Stimulated activated CD4-positive, alpha-beta T cell treated with anti-CD3 and anti-CD28 coated beads, Interleukin-12 subunit alpha, Interleukin-12 subunit beta, amount 100 ng/mL, for 48 hours (primary cell): ENCODE measurements at places on chromosomes 12 and 14.

DNA sequence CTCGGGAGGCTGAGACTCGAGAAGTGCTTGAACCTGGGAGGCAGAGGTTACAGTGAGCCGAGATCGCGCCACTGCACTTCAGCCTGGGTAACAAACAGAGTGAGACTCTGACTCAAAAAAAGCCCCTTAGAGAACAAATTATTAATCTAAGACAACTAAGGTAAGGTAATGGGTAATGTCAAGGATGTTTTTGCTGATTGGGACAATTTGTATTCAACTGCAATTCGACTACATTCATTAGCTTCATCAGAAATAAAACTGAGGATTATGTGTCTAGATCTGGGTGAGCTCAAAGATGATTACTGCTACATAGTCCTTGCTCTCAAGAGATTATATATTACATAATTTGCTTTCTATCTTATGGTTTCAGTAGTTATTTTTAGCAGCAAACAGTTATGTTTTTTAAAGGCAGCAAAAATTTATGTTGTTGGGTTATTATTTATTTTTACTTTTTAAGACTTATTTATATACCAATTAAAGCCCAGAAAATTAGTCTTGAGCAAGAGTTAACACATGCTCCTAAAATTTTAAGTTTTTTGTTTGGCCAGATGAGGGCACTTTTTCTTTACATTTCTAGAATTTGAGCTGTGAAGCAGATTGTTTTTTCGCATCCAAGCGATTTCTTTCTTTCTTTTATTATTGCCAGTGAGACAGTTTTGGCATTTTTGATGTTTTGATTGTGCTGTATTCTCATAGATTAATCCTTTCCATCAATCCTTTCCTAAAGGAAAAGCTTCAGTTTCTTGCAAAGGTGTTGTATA lies 52.3 kb downstream of the PLEKHA5 start:
- no peak for DNase-seq

GRCh38 chr14:44846232-44846824 lies 115.4 kb downstream of the KLHL28 start:
- no peak for DNase-seq

- no peak for DNase-seq
These were observed 91.1 kb downstream of the SRRM4 start for GRCh38 chr12:119072440-119072839.

DNA sequence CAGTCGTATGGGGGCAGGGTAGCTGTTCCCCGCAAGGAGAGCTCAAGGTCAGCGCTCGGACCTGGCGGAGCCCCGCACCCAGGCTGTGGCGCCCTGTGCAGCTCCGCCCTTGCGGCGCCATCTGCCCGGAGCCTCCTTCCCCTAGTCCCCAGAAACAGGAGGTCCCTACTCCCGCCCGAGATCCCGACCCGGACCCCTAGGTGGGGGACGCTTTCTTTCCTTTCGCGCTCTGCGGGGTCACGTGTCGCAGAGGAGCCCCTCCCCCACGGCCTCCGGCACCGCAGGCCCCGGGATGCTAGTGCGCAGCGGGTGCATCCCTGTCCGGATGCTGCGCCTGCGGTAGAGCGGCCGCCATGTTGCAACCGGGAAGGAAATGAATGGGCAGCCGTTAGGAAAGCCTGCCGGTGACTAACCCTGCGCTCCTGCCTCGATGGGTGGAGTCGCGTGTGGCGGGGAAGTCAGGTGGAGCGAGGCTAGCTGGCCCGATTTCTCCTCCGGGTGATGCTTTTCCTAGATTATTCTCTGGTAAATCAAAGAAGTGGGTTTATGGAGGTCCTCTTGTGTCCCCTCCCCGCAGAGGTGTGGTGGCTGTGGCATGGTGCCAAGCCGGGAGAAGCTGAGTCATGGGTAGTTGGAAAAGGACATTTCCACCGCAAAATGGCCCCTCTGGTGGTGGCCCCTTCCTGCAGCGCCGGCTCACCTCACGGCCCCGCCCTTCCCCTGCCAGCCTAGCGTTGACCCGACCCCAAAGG lies 804 bp downstream of the GAPDH start:
- peak; percentile 69 for DNase-seq

DNA sequence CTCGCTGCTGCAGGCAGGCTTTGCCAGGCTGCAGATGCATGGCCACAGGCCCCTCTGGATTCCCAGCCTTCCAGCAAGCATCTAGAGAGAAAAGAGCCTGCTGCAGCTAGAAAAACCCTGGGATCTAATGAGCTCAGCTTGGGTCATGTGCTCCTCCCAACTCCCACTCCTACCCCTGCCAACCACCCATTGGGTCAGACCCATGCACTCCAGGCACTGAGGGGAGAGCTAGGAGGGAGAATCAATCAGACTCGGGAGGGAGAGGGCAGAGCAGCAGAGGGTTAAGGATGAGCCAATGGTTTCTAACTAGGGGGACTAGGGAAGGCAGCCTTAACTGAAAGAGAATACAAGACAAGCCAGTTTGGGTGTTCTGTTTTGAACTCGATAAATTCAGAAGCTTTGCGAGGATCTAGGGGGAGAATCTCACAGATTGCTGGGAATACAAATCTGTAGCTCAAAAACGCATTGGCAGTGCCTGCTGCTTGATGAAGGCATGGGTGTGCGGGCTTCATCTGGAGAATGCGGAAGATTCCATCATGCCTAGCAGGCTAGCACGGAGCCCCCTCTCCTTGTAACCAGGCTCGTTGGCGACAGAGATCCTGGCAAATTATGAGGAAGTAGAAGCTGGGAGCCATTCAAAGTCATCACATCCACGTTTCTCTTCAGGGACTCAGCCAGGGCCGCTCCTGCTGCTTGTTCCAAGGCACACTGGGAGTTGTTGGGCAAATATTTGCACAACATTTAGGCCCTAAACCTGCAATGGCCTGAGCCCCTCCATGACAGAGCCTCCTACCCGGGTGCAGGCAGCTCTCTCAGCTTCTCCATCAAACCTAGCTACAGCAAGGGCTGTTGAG lies 56.4 kb downstream of the VCPKMT start:
- DNase-seq, result no peak

GRCh38 chr12:44780221-44780790 lies 95.8 kb downstream of the NELL2 start:
- no peak for DNase-seq

GRCh38 chr14:94355191-94355794 lies 32.2 kb upstream of the SERPINA6 start:
- no peak for DNase-seq

DNA sequence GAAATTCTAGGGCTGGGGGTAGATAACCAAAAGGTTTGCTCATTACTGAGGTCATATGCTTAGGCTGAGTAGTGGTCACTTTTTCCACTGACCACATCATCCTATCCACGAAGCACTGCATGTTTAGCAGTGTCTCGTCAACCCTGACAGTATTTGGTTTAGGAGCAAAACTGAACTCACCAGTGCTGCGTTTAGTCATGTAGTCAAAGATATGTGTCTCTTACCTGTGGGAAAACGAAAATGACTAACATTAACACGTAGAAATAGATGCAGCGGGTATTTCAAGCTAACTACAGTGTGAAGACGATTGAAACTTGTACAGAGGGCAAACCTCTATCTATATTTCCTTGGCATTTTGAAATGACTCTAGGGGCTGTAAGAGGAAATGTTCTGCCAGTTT lies 34.6 kb downstream of the MTHFD1 start:
- DNase-seq, result no peak

GRCh38 chr12:125070112-125070511 lies 4.9 kb downstream of the AACS start:
- no peak for DNase-seq

GRCh38 chr14:61213191-61213621 lies 67.9 kb downstream of the TMEM30B start:
- no peak for DNase-seq

DNA sequence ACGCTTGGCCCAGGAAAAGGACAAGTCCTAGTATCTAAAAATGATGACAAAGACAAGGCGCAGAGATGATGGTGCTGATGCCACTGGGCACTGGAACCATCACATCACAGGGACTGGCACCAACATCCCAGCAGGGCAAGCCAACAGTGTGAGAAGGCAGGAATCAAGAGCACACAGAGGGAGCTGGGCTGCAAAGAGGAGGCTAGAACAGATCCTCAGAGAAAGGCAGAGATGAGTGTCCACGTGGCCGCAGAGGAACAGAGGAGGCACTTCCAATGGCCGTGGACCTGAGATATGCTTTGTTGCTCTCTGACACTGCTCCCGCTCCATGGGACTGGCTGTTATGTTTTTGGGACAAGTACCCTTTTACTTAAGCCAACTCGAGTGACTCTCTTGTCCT lies 17.9 kb downstream of the FOXN3 start:
- no peak for DNase-seq

GRCh38 chr14:71247106-71247505 lies 339.8 kb downstream of the PCNX1 start:
- no peak for DNase-seq

DNA sequence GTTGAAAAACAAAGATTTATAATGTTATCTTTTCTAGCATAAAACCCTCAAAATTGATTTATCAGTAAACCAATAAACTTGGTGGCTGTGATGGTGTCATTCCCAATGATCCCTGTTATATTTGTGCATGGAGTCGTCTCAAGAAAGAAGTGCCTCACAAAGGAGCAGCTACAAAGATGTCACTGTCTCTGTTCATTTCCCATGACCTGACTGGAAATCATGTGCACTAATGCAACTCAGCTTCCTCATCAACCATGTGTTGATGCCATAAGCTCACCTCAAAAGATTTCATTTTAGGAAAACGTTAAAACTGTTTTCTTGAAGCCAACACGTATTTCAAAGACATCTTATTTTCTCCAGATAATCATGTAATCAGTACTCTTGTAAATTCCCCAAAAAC lies 28.8 kb downstream of the CLEC1A start:
- no peak for DNase-seq

GRCh38 chr12:107779077-107779831 lies 4.8 kb downstream of the ASCL4 start:
- no peak for DNase-seq

DNA sequence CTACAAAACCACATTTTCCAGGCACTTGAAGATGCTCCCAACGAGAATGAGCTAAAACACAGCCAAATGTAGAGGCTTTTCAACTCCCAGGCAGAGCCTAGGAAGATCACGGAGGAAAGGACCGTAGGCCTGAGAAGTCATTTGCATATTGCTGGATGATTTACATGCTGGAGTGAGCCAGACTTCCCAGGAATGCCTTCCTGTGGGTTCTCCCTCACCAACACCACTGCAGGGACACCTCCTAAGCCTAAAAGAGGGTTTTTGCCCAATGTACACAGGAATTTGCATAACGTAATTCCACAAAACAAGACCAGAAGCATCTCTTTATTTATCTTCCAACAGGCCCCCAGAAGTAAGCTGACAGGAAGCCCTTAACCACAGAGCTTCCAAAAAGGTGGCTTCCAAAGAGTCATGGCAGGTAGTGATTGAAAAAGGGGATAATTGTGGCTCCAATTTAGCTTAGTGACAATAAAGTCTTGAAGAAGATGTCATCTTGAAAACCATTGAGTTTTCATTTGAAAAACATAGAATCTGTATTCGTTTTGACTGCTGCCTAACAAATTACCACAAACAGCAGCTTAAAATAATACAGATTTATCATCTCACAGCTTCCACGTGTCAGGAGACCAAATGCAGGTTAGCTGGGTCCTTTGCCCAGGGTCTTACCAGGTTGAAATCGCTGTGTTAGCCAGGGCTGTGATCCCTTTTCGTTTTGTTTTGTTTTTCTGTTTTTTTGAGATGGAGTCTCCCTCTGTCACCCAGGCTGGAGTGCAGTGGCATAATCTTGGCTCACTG lies 116.2 kb downstream of the EGLN3 start:
- DNase-seq, result no peak

DNA sequence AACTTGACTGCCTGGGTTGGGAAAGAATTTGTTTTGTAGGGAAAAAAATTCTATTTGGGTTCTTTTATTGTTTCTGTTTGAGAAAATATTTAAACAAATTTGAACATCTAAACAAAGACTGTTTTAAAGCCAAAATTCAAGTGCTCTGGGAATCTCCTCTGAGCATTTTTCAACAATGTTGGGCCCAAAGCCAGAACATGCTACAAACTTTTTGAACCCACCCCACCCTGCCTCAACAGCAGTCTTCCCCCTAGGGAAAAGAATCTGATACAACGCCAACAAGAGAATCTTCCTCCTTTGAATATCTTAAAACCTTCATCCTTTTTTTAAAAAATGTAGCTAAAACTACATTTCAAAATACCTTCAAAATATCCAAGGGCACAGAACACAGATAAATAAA lies 20.4 kb upstream of the NID2 start:
- no peak for DNase-seq

DNA sequence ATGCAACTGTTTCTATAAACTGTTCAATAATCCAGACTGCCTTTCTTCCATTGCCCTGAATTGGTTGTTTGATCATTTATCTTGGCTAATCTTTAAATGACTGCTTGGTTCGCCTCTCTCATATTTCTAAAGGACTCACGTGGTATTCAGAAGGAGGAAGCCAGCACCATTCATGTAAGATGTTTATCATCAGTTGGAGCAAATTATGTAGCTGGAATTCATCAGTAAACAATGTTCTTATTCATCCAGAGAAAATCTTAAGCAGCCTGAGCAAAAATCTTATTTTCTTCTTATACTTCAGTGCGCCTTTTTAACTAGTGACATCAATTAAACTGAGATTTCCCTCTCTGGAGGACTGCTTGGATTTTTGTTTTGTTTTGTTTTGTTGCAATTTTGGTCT lies 538.7 kb upstream of the TMEM132C start:
- no peak for DNase-seq

- DNase-seq, result no peak
These were observed 81.1 kb upstream of the CPM start for GRCh38 chr12:69014047-69014446.

- DNase-seq, result no peak
These were observed 222.8 kb downstream of the C12orf42 start for GRCh38 chr12:103272949-103273348.

DNA sequence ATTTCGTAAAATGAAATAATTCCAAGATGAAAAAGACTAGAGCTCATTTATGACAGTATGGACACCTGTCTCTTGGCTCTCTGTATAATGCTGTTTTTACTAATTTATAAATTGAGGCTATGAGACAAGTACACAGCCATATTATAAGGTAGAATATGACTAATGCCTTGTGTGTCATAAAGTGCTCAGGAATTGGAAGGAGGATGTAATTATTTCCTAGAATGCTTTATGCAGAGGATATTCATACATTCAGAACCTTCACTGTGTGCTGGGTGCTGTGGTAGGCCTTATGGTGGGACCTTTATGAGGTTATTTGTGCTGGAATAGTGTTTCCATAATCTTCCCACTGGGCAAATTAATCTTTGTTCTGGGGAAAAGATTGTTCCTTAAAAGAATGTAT lies 13.3 kb downstream of the PCNX1 start:
- DNase-seq, result no peak

DNA sequence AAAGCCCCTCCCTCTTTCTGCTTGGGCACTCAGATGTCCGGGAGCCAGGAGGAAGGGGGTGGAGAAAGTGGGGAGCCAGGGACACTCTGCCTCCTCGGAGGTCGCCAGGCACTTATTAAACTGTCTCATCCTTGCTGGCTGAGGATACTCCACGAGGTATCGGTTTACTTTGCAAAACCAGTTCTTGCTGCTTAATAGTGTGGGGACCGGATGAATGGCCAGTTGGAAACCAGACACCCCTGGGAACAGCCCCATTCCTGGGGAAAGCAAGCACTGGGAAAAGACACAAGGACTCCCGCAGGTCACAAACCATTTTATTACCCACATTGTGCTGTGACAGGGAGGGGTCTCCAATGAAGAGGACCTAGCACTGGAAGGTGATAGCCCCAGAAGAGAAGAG lies 34.2 kb downstream of the CCDC88C start:
- no peak for DNase-seq

- DNase-seq, result no peak
These were observed 12.2 kb upstream of the MYH7 start for GRCh38 chr14:23447361-23448350.
